ENCODE measurements at places on chromosomes 5 and 9.

GRCh38 chr5:142636093-142636492, 49.8 kb downstream of the FGF1 start:
- no peak for DNase-seq

DNA sequence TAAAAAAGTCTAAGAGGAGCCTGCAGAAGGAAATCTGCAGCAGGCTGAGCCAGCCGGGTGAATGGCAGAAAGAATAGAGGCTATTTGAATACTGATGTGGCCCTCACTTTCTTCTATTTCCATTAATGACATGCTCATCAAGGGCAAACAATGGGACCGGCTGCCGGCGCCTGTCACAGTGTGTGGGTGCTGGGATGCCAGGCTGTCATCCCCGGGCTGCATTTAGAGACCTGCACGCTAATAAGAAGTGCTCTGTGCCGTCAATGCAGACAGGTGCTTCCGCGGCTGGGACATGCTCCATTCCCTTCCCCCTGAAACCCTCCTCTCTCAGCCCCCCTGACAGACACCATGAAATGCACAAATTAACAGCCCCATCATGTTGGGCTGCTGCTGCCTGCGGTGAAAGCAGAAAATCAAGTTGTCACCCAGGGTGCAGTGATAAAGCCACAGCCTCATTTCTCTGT, 217.7 kb upstream of the TBCA start:
- DNase-seq = peak; percentile 77

- no peak for DNase-seq
These were observed 3.8 kb downstream of the RNF44 start for GRCh38 chr5:176533390-176533789.

DNA sequence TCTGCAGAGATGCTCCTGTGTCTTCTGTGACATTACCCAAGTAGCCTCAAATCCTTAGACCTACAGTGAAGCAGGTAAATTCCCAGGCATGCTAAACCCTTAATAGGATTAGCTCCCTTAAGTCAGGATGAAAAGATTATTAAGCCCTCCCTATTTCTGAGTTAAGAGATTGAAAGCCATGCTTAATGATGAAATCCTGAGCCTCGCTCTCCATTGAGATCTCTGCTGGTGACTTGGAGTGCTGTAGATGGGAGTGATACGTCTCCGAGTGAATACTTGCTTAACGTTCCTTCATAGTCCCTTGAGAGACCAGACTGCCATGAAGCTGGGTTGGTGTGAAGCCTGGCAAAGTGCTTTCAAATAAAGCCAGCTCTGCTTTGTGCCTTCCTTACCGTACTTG, 34.2 kb downstream of the AOPEP start:
- DNase-seq = no peak

DNA sequence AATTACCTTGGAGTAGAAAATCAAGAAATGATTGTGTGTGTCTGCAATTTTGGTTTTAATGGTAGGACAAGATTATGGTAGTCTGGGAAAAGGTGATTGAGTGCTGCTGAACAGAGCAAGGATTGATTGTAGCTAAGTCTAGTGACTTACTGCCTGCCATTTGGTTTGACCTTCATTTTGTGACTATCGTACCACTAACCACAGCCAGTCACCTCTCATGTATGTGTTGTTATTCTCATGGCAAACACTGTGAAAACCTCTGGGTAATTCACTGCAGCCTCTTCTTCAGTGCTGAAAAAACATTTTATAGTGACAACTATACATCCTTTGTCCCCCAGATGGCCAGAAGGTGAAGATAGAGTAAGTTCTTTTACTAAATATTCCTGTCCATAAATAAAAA, 37.5 kb downstream of the CTNNA1 start:
- no peak for DNase-seq

- no peak for DNase-seq
These were observed 12.8 kb upstream of the MGAT1 start for GRCh38 chr5:180815293-180815917.

- no peak for DNase-seq
These were observed 17.9 kb upstream of the CTNNAL1 start for GRCh38 chr9:109031241-109031640.

DNA sequence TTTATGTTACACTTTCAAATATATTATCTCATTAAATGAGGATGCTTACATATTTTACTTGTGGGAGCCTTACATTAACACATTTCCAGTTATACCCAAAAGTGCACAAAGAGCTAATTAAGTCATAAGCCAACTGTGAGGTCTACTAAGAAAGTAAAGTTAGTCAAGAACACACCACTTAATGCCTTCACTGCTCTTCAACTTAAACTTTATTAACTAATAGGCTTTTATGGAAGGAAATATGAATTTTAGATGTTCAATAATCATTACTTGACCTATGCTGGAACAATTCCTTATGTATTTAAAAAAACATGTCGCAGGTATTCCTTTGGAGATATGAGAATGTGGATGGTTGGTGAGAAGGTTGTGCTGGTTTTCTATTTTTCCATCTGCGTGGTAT, 3.4 kb downstream of the ST8SIA4 start:
- no peak for DNase-seq

GRCh38 chr5:172101547-172102217, 86.3 kb downstream of the STK10 start:
- no peak for DNase-seq

DNA sequence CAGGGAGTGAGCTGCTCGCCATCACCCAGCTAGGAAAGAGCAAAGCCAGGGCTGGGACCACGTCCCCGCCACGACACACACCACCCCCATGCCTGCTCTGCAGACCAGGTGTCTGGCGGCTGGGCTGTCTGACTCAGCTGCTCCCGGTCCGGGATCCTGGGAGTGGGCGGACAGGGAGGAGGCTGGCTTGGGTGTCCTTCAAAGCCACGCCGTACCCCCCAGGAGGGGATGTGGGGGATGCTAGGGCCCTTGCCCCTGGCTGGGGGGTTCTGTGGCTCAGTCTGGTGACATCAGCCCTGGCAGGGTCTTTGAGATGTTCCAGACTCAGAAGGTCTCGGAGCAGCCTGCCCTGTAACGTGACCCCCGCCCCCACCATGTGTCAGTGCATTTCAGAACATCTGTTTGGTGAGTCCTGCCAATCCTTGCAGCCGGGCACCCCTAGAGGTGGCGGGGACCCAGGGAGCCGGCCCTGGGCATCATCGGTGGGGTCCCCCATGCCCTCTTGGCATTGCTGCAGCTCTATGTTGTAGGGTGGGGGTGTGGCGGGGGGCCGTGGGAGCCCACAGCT, 62.3 kb downstream of the HMCN2 start:
- no peak for DNase-seq

- DNase-seq = no peak
These were observed 3.6 kb upstream of the OTULINL start for GRCh38 chr5:14577971-14578370.

DNA sequence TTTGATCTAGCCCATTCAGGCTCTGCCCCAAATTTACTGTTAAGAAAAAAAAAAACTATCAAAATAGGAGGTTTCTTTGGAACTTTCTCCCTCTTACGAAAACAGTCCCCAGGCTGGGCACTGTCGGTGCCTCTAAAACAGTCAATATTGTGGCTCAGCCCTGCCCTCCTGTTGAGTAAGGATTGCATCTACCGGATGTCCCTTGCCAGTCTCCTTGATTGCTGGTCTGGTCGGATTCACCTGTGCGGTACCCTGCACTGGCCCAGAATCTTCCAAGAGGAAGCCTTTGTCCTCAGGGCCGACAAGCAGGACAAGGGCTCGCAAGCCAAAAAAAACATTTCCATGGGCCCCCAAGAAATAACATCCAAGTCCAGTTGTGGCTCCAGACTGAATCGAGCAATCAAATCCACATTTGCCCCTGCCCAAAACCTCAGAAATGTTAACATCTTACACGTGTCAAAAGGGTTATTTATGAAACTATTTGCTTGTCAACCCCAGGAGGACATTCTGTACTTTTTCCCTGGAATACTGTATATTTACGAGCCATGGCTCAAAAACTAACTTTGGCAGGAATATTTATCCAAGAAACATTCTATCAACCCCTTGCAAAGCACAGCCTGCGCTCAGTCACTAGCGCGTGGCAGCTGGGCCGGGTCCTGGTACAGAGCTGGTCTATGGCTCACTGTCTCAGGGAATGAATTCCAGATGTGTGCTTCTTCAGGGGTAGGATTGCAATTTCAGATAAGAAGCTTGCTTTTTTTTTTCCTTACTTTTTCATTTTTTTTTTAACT, 129.2 kb upstream of the ADRA1B start:
- DNase-seq = no peak

- no peak for DNase-seq
These were observed 65.9 kb downstream of the ZFAND5 start for GRCh38 chr9:72299017-72299603.

GRCh38 chr5:82509762-82510161, 231.6 kb upstream of the RPS23 start:
- DNase-seq = no peak

DNA sequence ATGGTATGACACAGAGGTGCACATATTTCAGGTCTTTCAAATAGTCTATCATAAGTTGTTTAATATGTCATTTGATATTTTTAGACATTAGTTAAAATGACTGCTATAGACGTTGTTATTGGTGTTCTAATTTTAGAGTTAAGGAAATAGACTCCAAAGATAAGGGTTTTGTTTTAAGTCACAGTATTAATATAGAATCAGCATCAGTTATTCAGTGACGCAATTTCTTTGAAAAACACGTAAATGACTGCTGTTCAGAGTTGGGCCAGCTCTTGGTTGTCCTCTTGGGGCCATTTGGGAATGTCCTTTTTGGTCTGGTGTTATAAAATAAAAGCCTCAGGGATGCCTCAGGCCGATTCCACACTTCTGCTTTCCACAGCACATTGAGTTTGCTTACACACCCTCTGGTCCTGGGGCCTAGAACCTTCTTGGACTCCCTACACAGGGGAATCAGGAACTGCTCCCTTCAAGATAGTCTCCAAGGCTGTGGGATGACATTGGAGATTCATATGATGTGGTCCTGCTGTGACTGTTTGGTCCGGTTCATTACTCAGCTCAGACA, 14.3 kb downstream of the OTULIN start:
- DNase-seq = no peak

- DNase-seq = no peak
These were observed 36.2 kb upstream of the ZNF169 start for GRCh38 chr9:94222870-94223269.

DNA sequence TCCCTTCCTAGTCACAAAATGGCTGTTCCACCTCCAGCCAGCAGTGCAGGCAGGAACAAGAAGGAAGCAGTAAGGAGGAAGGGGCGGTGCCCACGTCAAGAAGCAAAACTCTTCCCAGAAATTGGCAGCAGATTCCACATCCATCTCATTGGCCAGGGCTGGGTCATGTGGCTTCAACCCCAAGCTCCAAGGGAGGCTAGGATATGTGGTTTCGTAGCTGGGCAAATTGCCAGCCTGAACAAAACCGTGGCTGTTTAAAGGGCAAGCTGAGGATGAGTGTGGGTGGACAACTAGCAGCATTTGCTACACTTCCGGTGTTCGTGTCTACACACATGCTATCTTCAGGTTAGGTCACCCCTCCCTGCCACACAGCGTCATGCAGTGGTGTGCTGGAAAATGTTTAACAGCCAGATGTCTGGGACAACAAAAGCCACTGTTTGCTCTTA, 92.1 kb upstream of the MAP1B start:
- DNase-seq = peak; percentile 36
